ENCODE measurements at places on chromosomes 1 and 21.

GRCh38 chr1:156212833-156213643 is at the start of gene PMF1:
TSS of gene PMF1 (plus strand) at chr1:156213007. CDS start at chr1:156213016, 9 bp downstream.
- DNase-seq: peak; percentile 97

- no peak for DNase-seq
Measured at GRCh38 chr1:151504252-151504651, 6.9 kb upstream of the CGN start.

DNA sequence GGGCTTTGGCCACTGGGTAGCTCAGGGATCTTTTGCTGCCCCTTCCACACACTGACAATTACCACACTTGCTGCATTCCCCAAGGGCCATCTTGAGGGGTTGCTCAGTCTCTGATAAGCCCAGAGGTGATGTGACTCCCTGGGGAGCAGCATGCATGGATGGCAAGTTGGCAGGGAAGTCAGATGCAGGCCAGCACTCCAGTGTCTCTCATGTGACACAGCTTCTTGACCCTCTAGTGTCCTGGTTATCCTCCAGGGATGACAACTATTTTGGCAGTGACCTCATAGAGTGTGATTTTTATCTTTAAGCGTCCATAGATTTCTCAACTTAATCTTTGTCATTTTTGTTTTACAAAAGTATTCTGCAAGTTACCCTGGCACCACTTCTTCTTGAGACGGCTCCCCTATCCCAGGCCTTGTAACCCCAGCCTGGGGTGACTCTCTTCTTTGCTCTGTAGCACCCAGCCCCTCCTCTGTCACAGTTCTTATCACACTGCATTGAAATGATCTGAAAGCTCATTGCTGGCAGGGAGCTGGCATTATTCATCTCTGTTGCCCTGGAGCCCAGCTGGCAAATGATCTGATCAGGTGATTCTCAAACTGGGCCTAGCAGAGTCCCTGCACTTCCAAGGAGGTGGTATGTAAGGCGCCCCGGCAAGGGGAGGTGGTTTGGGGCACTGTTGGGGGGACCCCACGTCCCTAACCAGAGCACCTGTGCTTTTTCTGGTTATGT is 72.6 kb downstream of the TENT5C start:
- no peak for DNase-seq

DNA sequence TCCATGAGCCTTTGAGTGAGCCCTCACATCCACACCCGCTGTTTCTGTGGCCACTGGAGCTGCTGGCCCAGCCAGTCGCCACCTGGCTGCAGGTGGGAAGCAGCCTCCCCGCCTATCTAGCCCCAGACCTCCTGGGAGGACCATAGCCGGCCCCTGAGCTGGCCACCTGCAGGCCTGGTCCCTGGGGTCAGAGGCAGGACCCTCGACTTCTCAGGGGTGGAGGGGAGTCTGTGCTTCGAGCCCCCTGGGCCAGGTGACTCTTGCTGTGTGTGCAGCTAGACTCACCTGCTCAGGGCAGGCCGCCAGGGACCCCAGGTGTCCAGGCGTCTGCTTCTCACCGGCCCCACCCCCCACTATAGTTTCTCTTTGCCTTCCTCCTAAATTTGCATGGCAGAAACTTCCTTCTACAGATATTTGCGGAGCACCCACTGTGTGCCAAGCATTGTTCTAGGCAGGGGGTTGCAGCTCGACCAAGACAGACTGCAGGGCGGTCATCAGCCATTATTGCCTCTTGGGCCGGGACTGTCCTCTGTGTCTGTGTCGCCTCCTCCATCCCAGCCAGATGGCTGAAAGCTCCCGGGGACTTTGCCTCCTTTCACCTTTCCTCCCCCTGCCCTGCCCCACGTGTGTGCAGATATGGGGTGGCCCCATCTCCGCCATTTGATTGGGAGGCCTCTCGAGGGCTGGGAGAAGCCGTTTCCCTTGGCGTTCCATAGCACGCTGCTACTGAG is 27.3 kb downstream of the SPSB1 start:
- no peak for DNase-seq

GRCh38 chr1:19639999-19640362 is 4.1 kb upstream of the NBL1 start:
- DNase-seq: no peak

- DNase-seq: peak; percentile 64
Measured at GRCh38 chr1:2242814-2243725, 15.0 kb downstream of the SKI start.

DNA sequence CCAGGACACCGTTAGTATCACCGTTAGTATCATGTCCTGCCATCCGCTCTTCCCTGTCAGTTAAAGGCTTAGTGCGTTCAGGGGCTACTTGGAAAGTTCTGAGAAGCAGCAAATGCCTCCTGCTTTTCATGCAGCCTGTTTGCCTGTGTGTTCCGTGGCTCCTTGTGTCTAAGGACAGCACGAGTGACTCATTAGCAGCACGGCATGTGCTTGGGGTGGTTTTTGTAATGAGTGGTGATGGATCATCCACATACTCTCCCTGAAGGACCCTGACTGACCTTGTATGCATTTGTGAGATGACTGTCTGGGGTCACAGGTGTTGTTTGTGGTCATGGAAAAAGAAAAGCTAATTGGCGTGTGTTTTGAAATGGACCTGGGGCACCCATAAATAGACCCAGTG is 221.9 kb downstream of the PBX1 start:
- DNase-seq: no peak

DNA sequence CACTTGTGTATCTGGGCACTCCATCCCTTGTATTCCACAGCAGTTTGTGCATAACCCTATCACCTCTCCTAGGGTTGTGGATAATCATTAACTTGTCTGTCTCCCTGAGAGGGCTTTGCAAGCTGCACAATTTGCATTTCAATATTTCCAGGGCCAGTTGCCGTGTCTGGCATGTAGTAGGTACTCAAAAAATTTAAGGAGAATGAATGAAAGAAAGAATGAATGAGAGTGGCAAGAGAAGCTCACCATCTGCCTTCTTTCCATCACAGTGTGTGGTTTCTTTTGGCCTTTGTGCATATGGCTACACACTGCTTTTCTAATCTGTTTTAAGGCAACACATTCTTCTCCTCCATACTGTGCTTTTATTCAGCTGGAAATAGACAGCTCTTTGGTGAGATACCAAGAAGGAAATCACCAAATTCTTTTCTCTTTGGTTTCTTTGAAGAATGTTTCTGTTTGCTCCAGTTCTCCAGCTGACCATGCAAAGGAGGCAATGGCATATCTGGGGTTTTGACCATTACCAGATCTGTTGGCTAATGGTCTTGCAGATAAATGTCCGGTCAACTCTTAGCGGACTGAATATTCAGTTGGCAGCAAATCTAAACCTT is 49.4 kb downstream of the NGF start:
- DNase-seq: no peak

- DNase-seq: no peak
Measured at GRCh38 chr1:184577319-184577718, 177.3 kb downstream of the EDEM3 start.

GRCh38 chr1:213987927-213988506 is at the start of gene PROX1:
TSS of gene PROX1 (plus strand) at chr1:213987973. CDS start at chr1:213996536, 8,563 bp downstream.
- DNase-seq: no peak

DNA sequence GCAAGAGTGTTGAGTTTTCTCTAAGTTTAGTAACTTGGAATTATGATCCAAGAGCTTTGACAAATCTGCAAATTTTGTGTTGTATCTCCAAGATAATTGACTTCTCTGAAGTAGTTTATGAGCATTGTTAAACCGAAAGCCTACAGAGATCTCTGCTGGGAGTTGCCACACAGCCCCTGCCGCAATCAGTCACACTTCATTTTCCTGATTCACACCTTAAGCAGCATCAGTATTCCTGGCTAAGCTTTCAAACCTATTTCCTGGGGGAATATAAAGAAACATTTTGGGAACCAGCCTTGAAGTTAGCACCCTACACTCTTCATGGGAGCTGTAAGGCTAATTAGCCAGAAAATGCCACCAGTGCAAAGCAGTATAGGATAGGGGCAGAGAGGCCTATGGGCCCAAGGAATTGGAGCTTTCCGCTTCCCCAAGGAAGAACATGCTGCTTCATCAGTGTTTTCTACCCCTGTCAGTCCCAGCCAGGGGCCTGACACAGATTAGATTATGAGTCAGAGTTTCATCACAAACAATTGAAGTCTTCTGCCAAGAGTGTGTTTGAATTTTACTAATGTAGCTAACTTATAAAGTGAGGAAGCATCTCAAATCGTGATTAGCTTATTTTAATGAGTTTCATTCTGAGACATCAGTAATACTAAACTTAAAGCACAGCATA is 23.2 kb upstream of the CACYBP start:
- no peak for DNase-seq

GRCh38 chr1:210457568-210457967 is 128.9 kb downstream of the HHAT start:
- DNase-seq: no peak
